ENCODE measurements at places on chromosomes 7 and 10.
A peak's percentile ranks its signal among the peaks of the same experiment; 100 is the strongest.

- DNase-seq: no peak
Measured at GRCh38 chr7:15607529-15608210, 45.9 kb upstream of the AGMO start.

DNA sequence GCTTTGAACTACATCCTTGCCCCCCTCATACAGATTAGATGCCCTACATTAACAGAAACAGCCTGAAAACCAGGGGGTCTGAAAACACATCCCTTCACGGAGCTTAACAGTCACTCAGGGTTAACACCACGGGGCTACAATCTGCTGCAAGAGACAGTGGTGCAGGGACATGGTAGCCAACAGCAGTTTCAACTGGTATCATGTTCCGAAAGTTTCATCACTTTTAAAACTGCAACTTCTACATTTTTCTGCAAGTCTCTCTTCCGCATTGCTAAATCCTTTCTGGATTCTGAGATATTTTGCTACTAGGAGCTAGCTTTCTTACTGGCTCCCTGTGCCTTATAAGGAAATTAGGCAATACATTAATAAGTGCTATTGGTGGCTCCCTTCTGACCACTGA lies 92.6 kb downstream of the JAZF1 start:
- no peak for DNase-seq

GRCh38 chr7:511476-512145 lies 8.0 kb downstream of the PDGFA start:
- DNase-seq: peak; percentile 89

- no peak for DNase-seq
Measured at GRCh38 chr7:120332433-120332832, 59.5 kb downstream of the KCND2 start.

GRCh38 chr10:17227367-17228090 lies 512 bp upstream of the VIM start:
- no peak for DNase-seq

DNA sequence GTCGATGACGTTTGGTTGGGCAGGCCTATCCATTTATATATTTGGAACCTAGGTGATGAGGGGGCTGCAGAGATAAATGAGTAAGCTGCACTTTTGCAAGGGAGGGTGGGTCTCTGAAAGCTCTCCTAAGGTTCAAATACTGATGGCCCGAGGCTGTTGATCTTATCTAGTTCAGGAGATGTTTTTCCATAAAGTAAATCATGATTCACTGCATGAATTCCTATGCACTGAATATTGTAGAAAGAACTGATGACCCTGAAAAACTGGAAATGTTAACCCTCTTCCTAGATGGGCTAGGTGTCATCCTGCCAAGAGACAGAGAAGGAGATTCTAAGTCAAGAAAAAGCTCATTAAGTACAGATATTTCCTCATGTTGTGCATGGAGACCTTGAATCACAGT lies 459.9 kb downstream of the PLXNA4 start:
- DNase-seq: peak; percentile 62

DNA sequence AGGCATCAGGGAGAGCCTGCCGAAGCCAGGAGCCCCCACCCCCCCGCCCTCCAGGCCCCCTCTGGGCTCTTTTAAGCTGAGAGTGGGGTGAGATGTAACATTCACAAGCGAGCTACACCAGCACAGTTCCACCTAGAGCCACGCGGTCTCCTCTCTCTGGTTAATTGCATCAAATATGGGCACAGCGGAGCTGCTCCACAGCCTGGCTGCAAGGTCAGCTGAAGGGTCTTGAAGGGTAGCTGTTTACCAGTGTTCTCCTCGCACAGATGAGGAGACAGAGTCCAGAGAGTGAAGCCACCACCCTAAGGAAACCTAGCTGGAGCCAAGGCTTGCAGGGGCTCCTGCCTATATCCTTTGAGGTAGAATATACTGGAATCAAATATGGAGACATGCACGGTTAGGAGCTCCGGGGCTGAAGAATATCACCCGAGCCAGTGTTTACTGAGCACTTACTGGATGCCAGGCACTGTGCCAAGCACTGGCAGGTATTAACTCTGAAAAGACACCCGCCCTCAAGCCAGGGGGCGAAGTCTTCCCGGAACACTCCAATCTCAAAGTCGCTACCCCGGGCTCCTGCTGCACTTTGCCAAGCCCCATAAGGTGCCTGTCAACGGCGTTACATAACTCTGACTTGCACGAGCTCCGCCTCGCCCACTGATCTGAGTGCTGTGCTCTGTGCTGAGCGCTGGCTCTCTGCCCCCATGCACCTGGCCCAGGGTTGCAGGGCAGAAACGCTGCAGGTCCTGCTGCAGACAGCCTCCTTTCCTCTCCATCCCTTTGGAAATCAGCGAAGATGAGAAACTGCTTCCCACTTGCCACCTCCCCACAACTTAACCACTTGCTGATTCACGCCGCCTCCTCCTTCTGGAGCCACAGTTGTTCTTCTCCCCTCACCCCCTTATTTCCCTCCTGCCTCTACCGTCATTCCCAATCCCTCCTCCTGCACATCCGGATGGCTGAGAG lies 5.4 kb downstream of the CHST15 start:
- DNase-seq: peak; percentile 45
